Renal pelvis (tissue), 12 donors: ENCODE measurements at places on chromosomes 2 and 18. TPM values are rescaled to one million over a fixed set of nuclear protein-coding genes. Genes with fewer than 3 reads are reported as not detected.

- DNase-seq: no peak
These were observed 83.6 kb upstream of the PIK3C3 start for GRCh38 chr18:41871229-41872000.

GRCh38 chr2:72669121-72669520 is 156.7 kb downstream of the EXOC6B start:
- no peak for DNase-seq

DNA sequence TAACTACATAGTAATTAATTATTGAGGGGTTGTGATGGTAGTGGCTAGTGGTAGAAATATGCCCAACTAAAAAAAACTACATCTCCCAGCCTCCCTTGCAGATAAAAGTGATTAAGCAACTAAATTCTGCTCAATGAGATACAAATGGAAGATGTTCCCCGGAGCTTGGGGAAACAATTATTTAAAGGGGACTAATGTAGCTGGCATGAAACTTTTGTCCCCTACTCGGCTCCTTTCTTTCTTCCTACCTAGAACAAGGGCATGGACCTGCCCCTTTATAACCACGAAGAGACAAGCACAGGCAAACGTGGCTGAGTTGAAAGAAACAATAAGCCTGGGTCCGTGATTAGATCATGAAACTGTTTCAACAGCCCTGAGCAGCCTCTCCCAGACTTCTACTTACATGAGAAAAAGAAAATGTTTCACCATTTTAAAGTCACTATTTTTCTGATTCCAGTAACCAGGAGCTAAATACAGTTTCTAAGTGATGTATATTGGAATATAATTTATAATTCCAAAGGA is 236.9 kb downstream of the SCG2 start:
- no peak for DNase-seq

- DNase-seq: no peak
These were observed 318.4 kb downstream of the GULP1 start for GRCh38 chr2:188610050-188610444.

- no peak for DNase-seq
These were observed 101.3 kb downstream of the FOXI3 start for GRCh38 chr2:88351249-88351601.

- DNase-seq: peak; percentile 21
These were observed 25.1 kb upstream of the ARHGAP25 start for GRCh38 chr2:68709421-68709911.

- DNase-seq: no peak
These were observed 56.0 kb downstream of the PIK3C3 start for GRCh38 chr18:42011053-42011452.

GRCh38 chr18:3094338-3094684 is 81.4 kb upstream of the LPIN2 start:
- no peak for DNase-seq

MC5R gene
- polyA plus RNA-seq: not detected

- no peak for DNase-seq
These were observed 156.1 kb downstream of the LDLRAD4 start for GRCh38 chr18:13374468-13375301.

- DNase-seq: no peak
These were observed 515 bp downstream of the TSHZ1 start for GRCh38 chr18:75211002-75211621.

DNA sequence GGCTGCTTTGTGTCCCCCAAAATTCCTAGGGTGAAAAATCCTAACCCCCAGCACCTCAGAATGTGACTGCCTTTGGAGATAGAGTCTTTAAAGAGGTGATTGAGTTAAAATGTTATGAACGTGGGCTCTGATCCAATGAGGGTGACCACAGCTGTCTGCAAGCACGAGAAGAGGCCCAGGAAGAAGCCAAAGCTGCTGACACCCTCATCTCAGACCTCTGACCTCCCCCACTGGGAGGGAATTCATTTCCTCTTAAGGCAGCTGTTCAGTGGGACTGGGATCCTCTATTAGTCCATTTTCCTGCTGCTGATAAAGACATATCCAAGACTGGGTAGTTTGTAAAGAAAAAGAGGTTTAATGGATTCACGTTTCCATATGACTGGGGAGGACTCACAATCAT is 544.4 kb downstream of the DCDC2C start:
- no peak for DNase-seq

FBXO11 gene
- 65.6 TPM for polyA plus RNA-seq

BOLL gene
- not detected for polyA plus RNA-seq

LINC00305 gene
- polyA plus RNA-seq: 4.5 TPM

DNA sequence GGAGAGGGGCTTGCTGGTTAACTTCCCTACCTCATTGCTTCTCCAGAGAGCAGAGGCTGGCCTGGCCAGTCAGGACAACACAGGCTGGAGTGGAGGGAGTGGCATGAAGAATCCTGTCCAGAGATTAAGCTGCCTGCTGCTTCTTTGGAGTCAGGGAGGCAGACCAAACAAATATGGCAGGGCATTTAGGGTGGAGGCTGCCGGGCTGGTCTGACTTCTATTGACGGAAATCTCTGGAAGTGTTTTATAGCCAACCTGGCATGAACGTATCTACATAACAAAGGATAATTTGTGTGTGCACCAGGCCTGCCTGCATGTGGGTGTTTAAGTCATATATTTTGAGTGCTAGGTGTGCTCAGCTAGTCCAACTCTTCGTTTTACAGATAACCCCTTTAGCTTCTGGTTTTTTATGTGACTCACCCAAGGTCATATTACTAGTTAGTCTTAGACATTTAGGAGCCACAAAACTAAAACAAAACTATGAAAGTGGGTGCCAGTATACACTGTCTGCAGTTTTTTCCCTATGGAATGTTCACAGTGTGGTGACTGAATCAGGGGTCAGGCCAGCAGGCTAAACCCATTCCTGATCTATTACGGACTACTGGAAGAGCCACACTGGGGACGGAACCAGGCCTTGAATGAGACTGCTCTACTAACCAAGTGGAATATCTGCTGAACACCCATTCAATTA is 5.5 kb downstream of the NPC1 start:
- DNase-seq: no peak

- DNase-seq: no peak
These were observed 207.4 kb downstream of the HDAC4 start for GRCh38 chr2:239193401-239193811.

- DNase-seq: no peak
These were observed 25.1 kb downstream of the INPP5D start for GRCh38 chr2:233085037-233085838.

NT5C1B gene
- polyA plus RNA-seq: 0.71 TPM

DNA sequence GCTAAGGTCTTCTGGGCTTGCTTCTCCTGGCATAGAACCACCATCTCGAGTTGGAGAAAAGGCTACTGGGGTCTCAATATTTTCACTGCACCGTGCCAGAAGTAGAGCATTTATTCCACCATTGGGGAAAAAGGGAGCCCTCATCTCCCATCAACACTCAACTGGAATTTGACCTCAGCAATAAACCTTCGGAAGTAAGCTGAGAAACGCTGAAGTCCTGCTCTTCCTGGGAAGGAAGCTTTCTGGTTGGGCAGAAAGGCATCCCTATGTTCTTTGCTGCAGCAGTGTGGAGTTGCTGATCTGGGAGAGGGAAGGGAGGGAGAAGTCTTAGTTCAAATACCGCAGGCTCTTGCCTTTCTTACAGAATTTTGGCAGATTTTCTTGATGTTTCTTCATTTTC is 368.8 kb downstream of the NUP35 start:
- DNase-seq: no peak

DNA sequence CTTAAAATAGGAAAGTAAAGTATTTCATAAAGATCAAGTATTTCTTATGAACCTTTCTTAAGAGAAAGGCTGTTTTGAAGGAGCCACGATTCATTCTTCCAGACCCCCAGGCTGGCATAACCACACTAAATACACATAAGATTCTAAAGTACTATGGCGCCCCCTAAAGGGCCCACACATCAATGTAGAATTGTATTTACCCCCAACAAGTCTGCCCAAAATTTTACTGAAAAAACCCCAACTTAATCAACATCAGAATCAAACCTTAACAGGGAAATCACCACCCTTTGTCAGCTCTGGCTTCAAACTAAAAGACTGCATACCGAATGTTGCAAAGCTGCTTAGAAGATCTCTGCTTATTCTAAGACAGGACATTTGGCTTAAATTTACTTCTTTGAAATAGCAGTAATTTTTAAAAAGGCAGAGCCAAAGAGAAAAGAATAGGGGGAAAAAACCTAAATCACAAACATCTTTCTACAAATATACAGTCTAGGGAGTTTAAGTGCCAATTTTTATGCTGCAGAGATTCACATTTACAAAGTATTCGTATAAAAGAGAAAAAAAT is 20.4 kb upstream of the BCL2 start:
- no peak for DNase-seq

GRCh38 chr2:230903231-230904150 is 21.6 kb downstream of the GPR55 start:
- no peak for DNase-seq

SERPINB12 gene
- not detected for polyA plus RNA-seq

DNA sequence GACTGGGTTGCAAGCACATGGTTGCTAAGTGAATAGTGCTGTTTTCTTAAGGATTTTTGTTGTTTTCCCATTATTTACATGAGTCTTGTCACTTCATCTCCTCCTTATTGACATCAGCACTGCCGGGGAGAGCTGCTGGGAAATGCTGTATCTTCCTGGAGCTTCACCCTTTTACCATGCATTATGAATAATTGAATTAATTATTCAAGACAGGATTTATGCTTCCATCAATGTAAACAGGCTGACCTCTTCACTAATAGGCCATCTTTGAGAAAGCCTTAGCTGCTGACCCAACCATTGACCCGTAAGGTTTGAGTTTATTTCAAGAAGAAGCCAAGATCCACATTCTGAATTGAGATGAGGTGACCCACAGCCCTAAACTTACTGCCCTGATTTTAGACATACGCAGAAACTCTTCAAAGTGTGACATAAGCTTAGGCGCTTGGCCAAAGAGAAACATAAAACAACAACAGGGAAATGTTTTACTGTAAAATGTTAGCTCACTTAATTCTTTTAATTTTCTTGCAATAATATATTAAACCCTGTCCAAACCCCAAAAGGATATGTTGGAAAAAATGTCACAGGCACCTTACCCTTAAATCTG is 365.5 kb upstream of the SYT4 start:
- peak; percentile 48 for DNase-seq

FKBP7 gene
- 49.6 TPM for polyA plus RNA-seq

DNA sequence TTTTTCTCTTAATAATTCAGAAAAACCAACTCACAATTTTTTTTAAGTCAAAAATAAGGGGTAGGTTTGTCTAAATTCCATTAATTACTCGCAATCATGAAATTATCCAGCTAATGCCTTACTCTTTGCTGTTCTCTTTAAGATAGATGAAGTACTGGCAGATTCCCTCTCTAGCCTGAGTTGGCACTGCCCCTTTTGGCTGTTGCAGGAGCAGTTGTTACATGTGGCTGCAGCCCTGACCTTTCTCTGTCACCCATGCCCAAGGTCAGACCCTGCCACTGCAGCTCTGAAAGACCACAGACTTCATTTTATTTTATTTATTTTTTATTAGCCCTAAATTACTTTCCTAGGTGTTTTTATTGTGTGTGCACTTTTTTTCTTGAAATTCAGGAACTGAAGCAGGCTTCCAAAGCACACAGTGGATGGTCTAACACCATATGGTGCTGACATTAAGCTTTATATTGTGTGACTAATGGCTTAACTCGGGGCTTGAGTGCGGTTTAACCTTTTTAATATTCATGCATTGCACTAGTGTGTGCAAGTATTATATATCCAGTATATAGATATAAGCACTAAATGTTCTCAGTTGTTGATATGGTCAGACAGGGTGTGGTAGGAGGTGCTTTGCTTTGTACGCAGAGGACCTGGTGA is 313.0 kb downstream of the CDH2 start:
- DNase-seq: no peak

DNA sequence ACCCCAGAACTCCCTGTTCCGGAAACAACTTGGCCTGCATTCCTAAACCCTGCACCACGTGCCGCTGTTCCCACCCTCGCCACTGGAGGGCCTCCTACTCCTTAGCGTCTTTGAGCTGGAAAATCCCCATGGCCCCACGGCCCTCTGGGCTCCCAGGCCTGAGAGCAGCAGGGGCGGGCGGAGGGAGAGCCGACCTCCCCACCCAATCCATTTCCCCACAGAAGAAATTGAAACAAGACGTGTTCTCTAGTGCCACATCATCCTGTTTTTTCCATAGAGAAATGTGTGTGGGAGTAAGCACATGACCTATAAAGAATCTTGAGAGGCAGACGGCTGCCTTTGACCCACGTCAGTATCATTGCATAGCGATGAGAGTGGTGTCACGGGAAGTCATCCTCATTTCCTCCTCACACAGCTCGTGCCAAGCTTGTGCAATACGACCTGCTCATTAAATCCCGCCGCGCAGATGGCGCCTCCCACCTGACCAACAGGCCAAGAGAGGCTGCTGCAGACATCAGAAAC is 79.2 kb downstream of the LAMA1 start:
- peak; percentile 82 for DNase-seq

EN1 gene
- polyA plus RNA-seq: not detected

GRCh38 chr2:172944022-172944793 is 131.4 kb upstream of the MAP3K20 start:
- DNase-seq: no peak

DNA sequence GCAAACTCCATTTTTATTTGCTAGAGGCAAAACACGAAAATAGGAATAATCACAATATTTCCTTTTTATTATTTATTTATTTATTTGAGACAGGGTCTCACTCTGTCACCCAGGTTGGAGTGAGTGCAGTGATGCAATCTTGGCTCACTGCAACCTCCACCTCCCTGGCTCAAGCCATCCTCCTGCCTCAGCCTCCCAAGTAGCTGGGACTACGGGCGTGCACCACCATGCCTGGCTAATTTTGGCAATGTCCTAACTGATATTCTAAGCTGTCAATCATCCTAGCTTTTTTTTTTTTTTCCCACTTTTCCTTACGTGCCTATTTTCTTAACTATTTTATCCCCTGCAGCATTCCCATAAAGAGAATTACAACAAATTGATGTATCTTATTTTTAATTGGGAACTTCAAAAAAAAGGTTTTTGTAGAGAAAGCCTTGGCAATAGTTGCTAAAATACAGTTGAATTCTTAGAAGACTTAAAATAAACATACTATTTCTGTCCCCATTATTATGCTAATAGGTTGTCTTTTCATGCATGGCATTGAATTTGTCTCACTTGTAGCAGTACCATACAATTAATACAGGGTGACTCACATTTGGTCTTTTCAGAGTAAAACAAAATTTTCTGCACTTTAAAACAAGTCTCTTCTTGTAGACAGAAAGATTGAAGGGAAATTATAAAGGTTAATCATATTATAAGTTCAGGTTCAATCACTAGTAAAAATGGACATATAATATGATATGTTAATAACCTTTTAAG is 153.5 kb downstream of the SLC39A10 start:
- DNase-seq: no peak

ACVR2A gene
- polyA plus RNA-seq: 22.0 TPM
